H9 (cell line): ENCODE measurements at places on chromosomes 6 and 20. TPM values are rescaled to one million over a fixed set of nuclear protein-coding genes. Genes with fewer than 3 reads are reported as not detected.

The RSPH3 gene
- 1.8 and 2.2 TPM in 2 replicates for total RNA-seq

The SOX12 gene
- total RNA-seq, result 54.4 and 55.1 TPM in 2 replicates

The PRR18 gene
- total RNA-seq, result 0.11 TPM in 1 of 2 replicates, not detected in the other

The SYCP2 gene
- 0.70 and 0.94 TPM in 2 replicates for total RNA-seq

The MYCT1 gene
- 0.09 and 0.17 TPM in 2 replicates for total RNA-seq

The SIRPD gene
- not detected in 2 replicates for total RNA-seq

The MAS1 gene
- total RNA-seq, result 0.02 TPM in 2 replicates

The C20orf202 gene
- total RNA-seq, result 0.13 TPM in 1 of 2 replicates, not detected in the other

The DNAAF9 gene
- total RNA-seq, result 5.3 and 5.5 TPM in 2 replicates

The VSX1 gene
- total RNA-seq, result not detected in 2 replicates

The NRN1 gene
- not detected in 2 replicates for total RNA-seq

The LCA5 gene
- 2.3 TPM in 2 replicates for total RNA-seq

The TSPO2 gene
- total RNA-seq, result not detected in 2 replicates

The ZC2HC1B gene
- total RNA-seq, result not detected in 2 replicates

The PBOV1 gene
- not detected in 2 replicates for total RNA-seq

The APMAP gene
- 67.8 and 69.1 TPM in 2 replicates for total RNA-seq

The CDH26 gene
- total RNA-seq, result 0.79 and 0.97 TPM in 2 replicates

The GTSF1L gene
- not detected in 2 replicates for total RNA-seq

The ARMC12 gene
- total RNA-seq, result 1.5 and 1.7 TPM in 2 replicates

The RCAN2 gene
- 3.0 TPM in 2 replicates for total RNA-seq

The ABHD16B gene
- not detected in 2 replicates for total RNA-seq

The AGER gene
- 14.3 and 17.8 TPM in 2 replicates for total RNA-seq

The FOXA2 gene
- total RNA-seq, result 0.11 TPM in 1 of 2 replicates, not detected in the other

The PDYN gene
- 0.59 and 0.63 TPM in 2 replicates for total RNA-seq

The HNF4A gene
- total RNA-seq, result 0.04 TPM in 1 of 2 replicates, not detected in the other

The TNNC2 gene
- total RNA-seq, result 3.1 and 4.6 TPM in 2 replicates

The RIPOR3 gene
- 0.46 and 0.48 TPM in 2 replicates for total RNA-seq

The PTPRK gene
- total RNA-seq, result 44.4 and 47.9 TPM in 2 replicates

The COL11A2 gene
- total RNA-seq, result 2.0 and 2.3 TPM in 2 replicates

The RIMS1 gene
- 0.83 and 1.2 TPM in 2 replicates for total RNA-seq

The SNPH gene
- total RNA-seq, result 1.8 TPM in 2 replicates

The PSORS1C1 gene
- total RNA-seq, result 0.48 TPM in 2 replicates

The GPX5 gene
- not detected in 2 replicates for total RNA-seq

The CSNK2B gene
- 178 and 187 TPM in 2 replicates for total RNA-seq

The LAMA4 gene
- 1.0 and 1.1 TPM in 2 replicates for total RNA-seq

The HRH3 gene
- 1.8 and 1.9 TPM in 2 replicates for total RNA-seq

The RHAG gene
- not detected in 2 replicates for total RNA-seq

The DACT2 gene
- total RNA-seq, result 1.6 and 1.8 TPM in 2 replicates

The RAMACL gene
- total RNA-seq, result 0.28 and 0.29 TPM in 2 replicates

The CDSN gene
- total RNA-seq, result not detected in 2 replicates

The COL21A1 gene
- 1.4 and 1.8 TPM in 2 replicates for total RNA-seq

The COMMD7 gene
- 65.0 and 66.1 TPM in 2 replicates for total RNA-seq

The NRSN1 gene
- not detected in 2 replicates for total RNA-seq

The KHDC1L gene
- 0.37 TPM in 1 of 2 replicates, not detected in the other for total RNA-seq
